ENCODE measurements at places on chromosomes 2 and 18.
A peak's percentile ranks its signal among the peaks of the same experiment; 100 is the strongest.

DNA sequence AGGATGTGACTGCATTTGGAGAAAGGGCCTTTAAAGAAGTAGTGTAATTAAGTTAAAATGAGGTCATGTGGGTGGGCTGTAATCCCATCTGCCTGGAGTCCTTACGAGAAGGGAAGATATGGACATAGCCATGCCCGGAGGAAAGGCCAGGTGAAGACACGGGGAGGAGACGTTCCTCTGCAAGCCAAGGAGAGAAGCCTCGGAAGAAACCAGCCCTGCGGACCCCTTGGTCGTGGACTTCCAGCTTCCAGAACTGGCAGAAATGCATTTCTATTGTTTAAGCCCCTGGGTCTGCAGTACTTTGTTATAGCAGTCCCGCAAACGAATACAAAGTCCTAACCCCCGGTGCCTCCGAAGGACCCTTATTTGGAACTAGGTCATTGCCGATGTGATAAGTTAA is 87.6 kb upstream of the TAF1B start:
- no peak for DNase-seq

GRCh38 chr2:238506371-238507068 is 79.8 kb downstream of the ASB1 start:
- peak; percentile 5 for DNase-seq

GRCh38 chr18:79526468-79527460 is 131.0 kb downstream of the NFATC1 start:
- no peak for DNase-seq

GRCh38 chr2:113076954-113077669 is 9.3 kb downstream of the IL1F10 start:
- DNase-seq, result no peak

DNA sequence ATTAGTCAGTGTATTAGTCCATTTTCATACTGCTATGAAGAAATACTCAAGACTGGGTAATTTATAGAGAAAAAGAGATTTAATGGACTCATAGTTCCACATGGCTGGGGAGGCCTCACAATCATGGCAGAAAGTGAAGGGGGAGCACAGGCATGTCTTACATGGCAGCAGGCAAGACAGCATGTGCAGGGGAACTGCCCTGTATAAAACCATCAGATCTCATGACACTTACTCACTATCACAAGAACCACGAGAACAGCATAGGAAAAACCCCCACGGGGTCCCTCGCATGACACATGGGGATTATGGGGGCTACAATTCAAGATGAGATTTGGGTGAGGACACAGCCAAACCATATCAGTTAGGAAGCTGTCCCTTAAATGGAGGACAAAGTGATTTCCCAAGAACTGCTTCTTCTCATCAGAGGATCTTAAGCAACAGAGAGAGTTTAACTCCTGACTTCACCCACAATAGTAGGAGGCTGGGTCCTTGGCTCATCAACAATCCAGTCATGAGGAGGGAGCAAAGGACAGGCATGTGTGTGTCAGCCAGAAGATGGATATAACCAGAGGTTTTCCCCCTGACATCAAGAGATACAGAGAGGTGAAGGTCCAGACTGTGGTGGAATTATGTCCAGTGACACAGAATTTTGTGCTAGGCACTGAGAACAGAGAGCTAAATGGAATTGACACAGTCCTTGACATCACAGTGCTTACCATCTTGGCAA is 203.8 kb upstream of the SH3BP4 start:
- no peak for DNase-seq

- DNase-seq, result no peak
These were observed 1.0 kb upstream of the NFATC1 start for GRCh38 chr18:79394534-79395307.

- no peak for DNase-seq
These were observed 5.7 kb upstream of the MARCO start for GRCh38 chr2:118936306-118936705.

All from left colon (tissue), 2 donors.